NCI-H2171 (cell line): ENCODE measurements at places on chromosomes 4 and X.
A peak's percentile ranks its signal among the peaks of the same experiment; 100 is the strongest.

DNA sequence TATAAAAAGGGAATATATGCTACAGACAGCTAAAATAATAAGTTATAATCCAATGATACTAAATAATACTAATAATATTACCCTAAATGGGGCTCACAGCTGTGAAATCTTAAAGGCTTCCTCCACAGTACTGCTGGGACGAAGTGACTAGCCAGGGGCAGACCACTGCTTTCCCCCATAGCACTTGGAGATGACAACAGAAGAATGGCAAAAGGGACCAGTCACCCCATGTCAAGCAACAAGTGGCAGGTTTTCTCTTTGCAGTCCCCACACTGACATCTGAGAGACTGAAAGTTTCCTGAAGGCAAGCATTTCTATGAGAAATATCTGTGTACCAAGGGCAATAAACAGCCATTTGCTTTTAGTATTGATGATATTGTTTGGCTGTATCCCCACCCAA is 173.5 kb upstream of the GPC4 start:
- no peak for DNase-seq

GRCh38 chr4:188145601-188146000 is 6.4 kb downstream of the TRIML1 start:
- no peak for DNase-seq

DNA sequence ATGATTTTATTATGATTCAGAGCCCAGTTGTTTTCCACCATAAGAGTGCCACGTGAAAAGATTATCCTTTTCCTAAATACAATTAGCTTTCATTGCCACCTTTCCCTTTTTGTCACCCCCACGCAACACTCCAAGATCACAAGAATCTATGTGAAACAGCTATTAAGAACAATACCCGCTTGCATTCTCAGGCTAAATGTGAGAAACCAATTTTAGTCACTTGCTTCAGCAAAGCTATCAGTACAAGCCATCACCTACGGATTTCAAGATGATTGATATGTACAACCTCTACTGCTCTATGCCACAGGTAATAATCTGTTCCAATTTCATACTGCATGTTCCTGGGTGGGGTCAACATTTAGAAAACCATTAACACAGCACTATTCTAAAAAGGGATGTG is 2.5 kb downstream of the ATP11C start:
- no peak for DNase-seq

DNA sequence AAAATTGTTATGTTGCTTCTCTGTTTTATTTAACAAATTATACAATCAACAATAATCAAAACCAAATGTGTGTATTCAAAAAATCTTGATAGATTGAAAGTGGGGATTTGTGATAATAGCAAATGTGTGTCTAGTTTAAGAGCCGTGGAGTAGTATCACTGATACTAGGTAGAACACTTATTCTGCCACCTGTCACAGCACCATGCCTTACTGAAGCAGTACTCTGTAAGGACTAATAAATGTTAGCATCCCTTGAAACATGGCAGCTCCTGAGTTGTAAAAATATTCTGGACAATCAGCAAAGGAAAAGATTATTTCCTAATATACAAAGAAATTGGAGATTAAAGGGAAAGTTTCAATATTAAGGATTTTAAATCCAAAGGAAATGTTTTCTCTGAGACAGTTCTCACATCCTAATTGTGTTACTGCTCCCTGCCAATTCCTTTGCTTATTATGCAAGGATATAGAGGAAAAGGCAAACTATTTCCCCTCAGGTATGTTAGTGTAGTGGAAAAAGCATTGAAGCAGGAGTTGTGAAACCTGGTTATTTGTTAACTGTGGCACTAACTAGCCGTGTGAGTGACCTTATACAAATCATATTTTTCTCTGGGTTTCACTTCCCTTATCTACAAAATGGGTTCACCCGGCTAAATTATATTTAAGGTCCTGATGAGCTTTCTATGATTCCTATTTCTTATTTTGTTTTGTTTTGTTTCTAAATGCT is 303.1 kb downstream of the ARHGAP24 start:
- no peak for DNase-seq

GRCh38 chr4:145880355-145880960 is 58.2 kb downstream of the ZNF827 start:
- DNase-seq: no peak

- DNase-seq: no peak
These were observed 2.3 kb upstream of the NR3C2 start for GRCh38 chr4:148444296-148445070.

DNA sequence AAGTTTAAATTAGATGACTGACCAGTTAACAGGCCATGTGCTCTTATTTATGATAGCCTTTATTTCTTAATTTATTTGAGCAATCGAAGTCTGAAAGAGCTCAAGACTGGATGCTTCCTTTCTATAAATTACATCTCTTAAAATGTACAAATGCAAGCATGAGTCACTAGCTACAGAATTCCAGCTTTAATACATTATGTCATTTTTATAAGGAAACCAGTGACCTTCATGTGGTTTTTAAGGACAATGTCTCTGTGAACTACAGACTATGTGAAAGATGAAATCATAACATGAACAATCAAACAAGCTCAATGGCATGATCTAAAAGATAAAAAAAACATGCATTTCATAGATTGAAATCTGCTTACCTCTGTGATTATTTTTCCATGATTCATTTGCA is 15.4 kb downstream of the HTR2C start:
- no peak for DNase-seq

DNA sequence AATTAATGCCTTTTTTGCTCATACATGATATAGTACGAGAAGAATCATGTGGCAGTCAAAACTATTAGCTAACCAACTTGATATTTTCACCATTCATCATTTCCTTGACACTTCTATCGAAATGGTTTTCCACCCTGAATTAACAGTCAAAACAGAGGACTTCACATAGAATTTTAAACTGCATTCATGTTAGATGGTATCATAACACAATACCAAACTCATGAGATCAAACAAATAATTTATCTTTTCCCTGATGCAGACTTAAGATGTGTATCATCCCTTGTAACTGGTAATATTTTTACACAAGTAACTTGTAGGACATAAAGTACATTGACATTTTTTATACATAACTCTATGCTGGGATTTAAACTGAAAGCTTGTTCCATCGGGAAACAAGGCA is 18.2 kb upstream of the ANTXR2 start:
- DNase-seq: no peak

DNA sequence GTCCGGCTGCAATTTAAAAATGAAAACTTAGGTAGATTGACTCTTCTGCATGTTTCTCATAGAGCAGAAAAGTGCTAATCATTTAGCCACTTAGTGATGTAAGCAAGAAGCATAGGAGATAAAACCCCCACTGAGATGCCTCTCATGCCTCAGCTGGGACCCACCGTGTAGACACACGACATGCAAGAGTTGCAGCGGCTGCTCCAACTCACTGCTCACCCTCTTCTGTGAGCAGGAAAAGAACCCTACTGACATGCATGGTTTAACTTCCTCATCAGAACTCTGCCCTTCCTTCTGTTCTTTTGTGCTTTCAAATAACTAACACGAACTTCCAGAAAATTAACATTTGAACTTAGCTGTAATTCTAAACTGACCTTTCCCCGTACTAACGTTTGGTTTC is 41.0 kb downstream of the MAP7D3 start:
- no peak for DNase-seq

GRCh38 chr4:84968925-84969324 is 2.4 kb upstream of the WDFY3 start:
- DNase-seq: peak; percentile 66

- DNase-seq: no peak
These were observed 29.1 kb downstream of the ZNF185 start for GRCh38 chrX:152926923-152927322.
